ENCODE measurements at places on chromosomes 3 and 15. TPM values are rescaled to one million over a fixed set of nuclear protein-coding genes. Genes with fewer than 3 reads are reported as not detected.

Gene GPR176
- total RNA-seq, result 58.8 TPM

Gene FMN1
- 26.4 TPM for total RNA-seq

Gene INSYN1
- 2.5 TPM for total RNA-seq

Gene POLQ
- total RNA-seq, result 1.9 TPM

Gene TRIM69
- total RNA-seq, result 15.4 TPM

Gene FBXW12
- total RNA-seq, result not detected

Gene ALG3
- total RNA-seq, result 21.4 TPM

Gene GOLGA6D
- total RNA-seq, result under 0.01 TPM

Gene LEO1
- total RNA-seq, result 35.8 TPM

Gene CEMIP
- total RNA-seq, result 27.4 TPM

Gene NMNAT3
- total RNA-seq, result 0.60 TPM

Gene CSPG4
- 42.1 TPM for total RNA-seq

Gene NPAP1
- under 0.01 TPM for total RNA-seq

Gene TOP2B
- total RNA-seq, result 82.0 TPM

Gene TUSC7
- total RNA-seq, result not detected

Gene SLC38A3
- not detected for total RNA-seq

Gene C3orf20
- not detected for total RNA-seq

Gene CP
- not detected for total RNA-seq

Gene SMAD6
- total RNA-seq, result 37.2 TPM

Gene FBXL22
- 0.16 TPM for total RNA-seq

Gene IL12A
- 0.17 TPM for total RNA-seq

Gene C15orf40
- total RNA-seq, result 32.6 TPM

Gene CORO2B
- 10.1 TPM for total RNA-seq
